Lung microvascular endothelial cell (primary cell): ENCODE measurements at places on chromosomes 12 and 14. TPM values are rescaled to one million over a fixed set of nuclear protein-coding genes. Genes with fewer than 3 reads are reported as not detected.

The HOXC12 gene
- not detected in 2 replicates for total RNA-seq

The PPP1R36 gene
- total RNA-seq = 0.40 and 0.44 TPM in 2 replicates

The CARMIL3 gene
- under 0.01 TPM in 1 of 2 replicates, not detected in the other for total RNA-seq

- DNase-seq = peak; percentile 34
Observed at GRCh38 chr12:106766393-106766826, 8.1 kb upstream of the RIC8B start.

DNA sequence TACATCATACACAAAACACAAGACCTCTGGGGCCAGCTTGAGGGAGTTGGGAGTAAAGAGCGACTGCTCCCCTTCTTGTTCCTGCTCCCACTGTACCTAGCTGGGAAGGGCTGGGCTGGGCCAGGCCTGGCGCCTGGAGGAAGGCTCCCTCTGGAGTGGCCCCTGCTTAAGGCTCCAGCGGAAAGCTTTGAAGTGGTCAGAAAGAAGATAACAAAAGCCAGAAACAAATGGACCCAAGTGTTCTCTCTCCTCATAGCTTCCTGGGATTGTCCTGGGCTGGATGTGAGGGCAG, 25.3 kb downstream of the PRPF40B start:
- no peak for DNase-seq

DNA sequence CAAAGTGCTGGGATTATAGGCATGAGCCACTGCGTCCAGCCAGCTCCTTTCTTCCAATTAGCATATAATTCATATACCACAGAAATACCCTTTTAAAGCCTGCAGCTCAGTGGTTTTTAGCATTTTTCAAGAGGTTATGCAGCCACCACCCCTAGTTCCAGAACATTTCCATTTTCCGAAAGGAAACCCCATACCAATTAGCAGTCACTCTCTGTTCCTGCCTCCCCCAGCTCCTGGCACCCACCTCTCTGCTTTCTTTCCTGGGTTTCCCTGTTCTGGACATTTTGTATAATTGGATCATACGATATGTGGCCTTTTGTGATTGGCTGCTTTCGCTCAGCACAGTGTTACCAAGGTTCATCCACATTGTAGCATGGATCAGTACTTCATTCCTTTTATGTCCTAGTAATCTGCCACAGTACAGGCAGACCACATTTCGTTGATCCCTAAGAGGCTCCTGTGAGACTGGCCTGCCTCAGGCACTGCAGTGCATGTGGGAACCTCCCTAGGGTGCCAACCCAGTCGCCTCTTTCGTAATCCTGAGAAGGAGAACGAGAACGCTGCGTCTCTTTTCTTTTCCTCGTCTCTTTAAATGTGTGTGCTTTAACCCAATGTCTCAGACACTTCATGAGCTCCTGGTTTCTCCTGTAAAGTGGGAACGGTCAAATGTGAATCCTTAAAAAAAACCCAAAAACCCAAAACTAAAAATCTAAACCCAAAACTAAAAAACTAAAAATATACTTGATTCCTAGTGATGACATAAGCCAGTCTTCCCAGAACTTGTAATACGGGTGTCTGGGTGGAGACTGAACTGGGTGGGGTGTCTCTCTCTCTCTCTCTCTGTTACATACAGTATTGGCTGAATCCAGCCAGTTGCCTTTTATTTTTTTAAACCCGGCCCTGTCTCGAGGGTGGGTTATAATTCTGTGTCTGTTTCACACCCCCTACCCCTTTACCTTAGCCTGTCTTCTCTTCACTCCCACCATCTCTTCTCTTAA, 14.7 kb downstream of the AACS start:
- DNase-seq = no peak

- no peak for DNase-seq
Observed at GRCh38 chr14:94499673-94500072, 9.6 kb downstream of the SERPINA12 start.

DNA sequence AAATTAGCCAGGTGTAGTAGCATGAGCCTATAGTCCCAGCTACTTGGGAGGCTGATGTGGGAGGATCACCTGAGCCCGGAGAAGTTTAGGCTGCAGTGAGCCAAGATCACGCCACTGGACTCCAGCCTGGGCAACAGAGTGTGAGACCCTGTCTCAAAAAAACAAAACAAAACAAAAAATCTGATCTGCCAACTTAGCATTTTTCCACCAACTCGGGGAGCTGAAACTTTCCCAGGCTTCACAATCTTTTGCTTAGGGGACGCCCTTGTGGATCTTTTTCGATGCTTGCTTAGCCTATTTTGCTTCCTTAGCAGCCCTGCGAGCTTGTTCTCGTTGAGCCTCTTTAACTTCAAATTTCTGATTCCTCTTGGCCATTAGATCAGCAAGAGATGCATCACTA, 13.8 kb downstream of the CCDC177 start:
- DNase-seq = no peak

DNA sequence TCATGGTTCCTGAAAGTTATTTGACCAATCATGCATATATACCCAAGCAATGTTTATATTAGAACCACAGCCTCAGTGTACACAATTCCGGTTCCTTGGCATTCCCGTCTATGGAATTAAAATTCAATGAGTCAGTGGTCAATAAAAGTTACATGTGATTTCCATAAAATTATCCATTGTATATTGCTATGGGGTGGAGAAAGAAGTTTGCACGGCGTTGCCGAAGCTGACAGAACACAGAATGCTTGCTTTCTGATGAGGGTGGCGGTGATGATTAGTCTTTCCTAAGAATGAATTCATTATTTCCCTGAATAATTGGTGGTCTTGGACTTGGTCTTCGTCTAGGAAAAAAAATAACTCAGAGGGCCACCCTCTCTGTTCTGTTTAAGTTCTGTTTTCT, 214.1 kb downstream of the ANO2 start:
- no peak for DNase-seq

- peak; percentile 74 for DNase-seq
Observed at GRCh38 chr12:29578731-29579130, 81.2 kb upstream of the OVCH1 start.
